M059J (cell line): ENCODE measurements at places on chromosomes 16 and 17. TPM values are rescaled to one million over a fixed set of nuclear protein-coding genes. Genes with fewer than 3 reads are reported as not detected.

The SEC14L5 gene
- 0.02 TPM in 1 of 2 replicates, not detected in the other for total RNA-seq

The ZMYND15 gene
- total RNA-seq = not detected in 2 replicates

The FSCN2 gene
- 0.69 TPM in 1 of 2 replicates, not detected in the other for total RNA-seq

The YPEL2 gene
- 1.7 and 2.7 TPM in 2 replicates for total RNA-seq

The PRAC2 gene
- total RNA-seq = not detected in 2 replicates

The CCL4 gene
- 0.10 TPM in 1 of 2 replicates, not detected in the other for total RNA-seq

The CDIP1 gene
- total RNA-seq = 16.0 and 20.9 TPM in 2 replicates

The DPH1 gene
- 28.0 and 29.5 TPM in 2 replicates for total RNA-seq

The ANKS4B gene
- not detected in 2 replicates for total RNA-seq

The EMP2 gene
- 28.0 and 55.4 TPM in 2 replicates for total RNA-seq
